Activated naive CD4-positive, alpha-beta T cell treated with anti-CD3 and anti-CD28 coated beads for 36 hours (primary cell): ENCODE measurements at places on chromosomes 13 and 19.

DNA sequence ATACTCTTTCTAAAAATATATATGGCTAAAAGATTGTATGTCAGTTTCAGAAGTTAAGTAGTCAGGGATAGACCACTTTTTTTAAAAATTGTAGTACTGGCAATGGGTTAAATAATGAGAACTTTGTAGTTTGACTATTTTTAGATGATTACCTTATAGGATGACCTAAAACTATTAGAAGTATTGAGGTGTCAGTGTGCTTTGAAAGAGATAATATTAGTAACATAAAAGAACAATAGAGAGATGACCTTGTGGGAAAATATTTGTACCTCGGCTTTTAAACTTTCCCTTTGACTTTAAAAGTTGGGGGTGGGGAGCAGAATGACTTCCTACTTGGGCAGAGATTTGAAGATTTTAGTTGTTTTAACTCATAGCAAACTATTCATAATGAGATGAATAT is 48.3 kb downstream of the SLAIN1 start:
- no peak for DNase-seq

GRCh38 chr13:37870895-37871550 is 1.5 kb upstream of the TRPC4 start:
- no peak for DNase-seq

DNA sequence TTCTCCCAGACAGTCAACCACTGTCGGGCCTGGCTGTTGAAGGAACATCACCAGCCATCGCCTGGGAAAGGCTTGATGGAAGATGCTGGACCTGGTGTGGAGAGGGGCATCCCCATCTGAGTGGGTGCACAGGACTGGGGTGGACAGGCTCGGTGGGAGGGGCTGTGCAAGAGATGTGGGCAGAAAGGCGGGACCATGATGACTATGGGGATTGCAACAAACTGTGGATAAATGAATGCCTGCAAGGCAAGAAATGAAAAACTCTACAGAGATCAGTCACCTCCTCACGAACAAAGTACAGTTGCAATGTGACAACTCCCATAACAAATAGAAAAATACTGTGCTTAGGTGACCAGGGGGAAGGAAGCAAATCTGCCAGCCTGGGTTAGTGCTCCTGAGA is 171.9 kb upstream of the GPR12 start:
- DNase-seq, result no peak

- no peak for DNase-seq
These were observed 26.5 kb downstream of the CEBPG start for GRCh38 chr19:33399745-33400681.

GRCh38 chr13:95740979-95741320 is 64.0 kb downstream of the DNAJC3 start:
- no peak for DNase-seq

- no peak for DNase-seq
These were observed 13.9 kb downstream of the FCHO1 start for GRCh38 chr19:17765069-17765618.

GRCh38 chr19:29849208-29849607 is 37.4 kb downstream of the CCNE1 start:
- DNase-seq, result no peak

DNA sequence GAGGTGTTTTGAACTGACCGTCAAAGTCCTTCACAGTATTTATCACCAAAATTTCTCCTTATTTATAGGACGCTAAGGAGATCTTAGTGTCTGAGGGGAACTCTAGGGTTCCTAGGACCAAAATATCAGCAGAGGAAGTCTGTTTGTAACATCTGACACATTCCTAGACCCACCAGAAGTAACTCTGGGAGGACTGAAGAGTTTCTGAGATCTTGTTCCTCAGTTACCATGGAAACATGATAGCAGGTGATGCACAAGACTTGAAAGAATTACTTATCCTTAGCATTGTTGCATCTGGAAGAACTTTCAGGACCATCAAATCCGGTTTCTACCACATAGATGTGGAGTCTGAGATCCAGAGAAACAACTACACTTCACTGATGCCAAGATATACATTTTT is 164.6 kb downstream of the IER2 start:
- DNase-seq, result no peak

GRCh38 chr13:114179087-114179658 is at the start of gene CFAP97D2:
Gene CFAP97D2 (plus strand): TSS chr13:114179257. CDS start chr13:114179331, 74 bp downstream.
- DNase-seq, result no peak

- DNase-seq, result no peak
These were observed 55.2 kb upstream of the UQCRFS1 start for GRCh38 chr19:29268103-29268502.

GRCh38 chr13:45365558-45365885 is 24.5 kb upstream of the TPT1 start:
- DNase-seq, result no peak
